Sigmoid colon (tissue), 7 donors: ENCODE measurements at places on chromosomes 16 and 17. TPM values are rescaled to one million over a fixed set of nuclear protein-coding genes. Genes with fewer than 3 reads are reported as not detected.

ABCA6 gene
- polyA plus RNA-seq: 9.0 TPM

KRTAP9-8 gene
- polyA plus RNA-seq: not detected

ZSCAN10 gene
- not detected for polyA plus RNA-seq

PCGF2 gene
- 22.8 TPM for polyA plus RNA-seq

OTOP3 gene
- polyA plus RNA-seq: 0.60 TPM

TUBD1 gene
- 5.9 TPM for polyA plus RNA-seq

GRCh38 chr17:19331134-19331533 is 31.4 kb downstream of the B9D1 start:
- DNase-seq: peak; percentile 60

GRCh38 chr16:56355221-56355620 is 70.1 kb downstream of the AMFR start:
- peak; percentile 55 for DNase-seq

DNA sequence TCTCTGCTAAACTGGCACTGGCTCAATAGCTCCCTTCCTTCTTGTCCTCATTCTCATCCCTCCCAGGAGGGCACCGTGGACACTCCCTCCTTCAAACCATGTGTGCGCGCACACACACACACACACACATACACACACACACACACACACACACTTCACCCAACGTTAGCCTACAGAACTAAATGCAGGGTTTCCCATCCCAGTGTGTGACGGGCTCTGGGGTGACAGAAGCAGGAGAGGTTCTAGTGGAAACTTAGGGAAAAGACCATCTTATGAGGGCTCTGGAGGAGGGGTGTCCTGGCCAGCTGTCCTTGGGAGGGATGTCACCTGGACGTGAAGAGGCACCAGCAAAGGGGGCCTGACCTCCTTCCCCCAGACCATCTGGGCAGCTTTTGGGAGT is 19.7 kb downstream of the OSBPL7 start:
- no peak for DNase-seq

GRCh38 chr16:89922884-89923639 is at the start of gene TUBB3:
TUBB3 (plus strand) TSS chr16:89923342; CDS start chr16:89923402, 60 bp downstream.
- DNase-seq: no peak

DNA sequence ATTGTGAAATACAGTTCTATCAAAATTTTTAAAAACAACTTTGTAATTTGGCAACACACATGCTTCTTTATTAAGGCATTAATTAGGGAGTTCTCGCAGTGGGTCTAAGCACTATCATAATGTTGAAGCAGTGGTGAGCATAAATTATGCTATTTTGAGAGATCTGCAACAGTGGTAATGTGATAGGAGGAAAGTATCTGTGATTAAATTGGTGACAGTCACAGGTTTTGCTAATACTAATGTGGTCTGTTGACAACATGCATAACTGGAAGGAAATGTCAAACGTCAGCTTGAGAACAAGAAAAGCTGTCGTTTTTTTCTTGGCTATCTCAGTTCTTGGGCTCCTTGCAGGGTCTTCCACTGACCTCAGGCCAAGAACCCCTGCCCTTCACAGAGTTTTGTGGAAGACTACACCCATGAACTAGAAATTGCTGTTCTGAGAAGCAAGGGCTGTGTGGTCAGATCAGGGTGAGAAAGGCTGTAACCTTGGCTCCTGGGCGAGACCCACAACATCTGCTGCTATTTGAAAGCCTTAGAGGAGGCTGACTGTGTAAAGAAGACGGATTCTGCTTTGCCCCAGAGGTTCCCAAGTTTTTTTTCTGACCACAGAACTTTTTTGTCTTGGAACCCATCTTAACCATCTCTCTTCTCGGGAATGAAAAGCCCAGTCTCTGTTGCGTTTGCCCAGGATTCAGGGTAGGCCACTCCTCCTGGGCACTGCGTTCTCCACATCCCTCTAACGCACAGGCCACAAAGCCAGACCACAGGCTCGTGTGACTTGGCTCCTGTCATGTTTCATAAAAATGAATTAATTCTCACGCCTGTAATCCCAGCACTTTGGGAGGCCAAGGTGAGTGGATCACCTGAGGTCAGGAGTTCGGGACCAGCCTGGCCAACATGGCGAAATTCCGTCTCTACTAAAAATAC is 13.9 kb downstream of the ATP2A1 start:
- DNase-seq: no peak

- DNase-seq: no peak
Measured at GRCh38 chr16:89761304-89761922, 40.1 kb downstream of the ZNF276 start.

DNA sequence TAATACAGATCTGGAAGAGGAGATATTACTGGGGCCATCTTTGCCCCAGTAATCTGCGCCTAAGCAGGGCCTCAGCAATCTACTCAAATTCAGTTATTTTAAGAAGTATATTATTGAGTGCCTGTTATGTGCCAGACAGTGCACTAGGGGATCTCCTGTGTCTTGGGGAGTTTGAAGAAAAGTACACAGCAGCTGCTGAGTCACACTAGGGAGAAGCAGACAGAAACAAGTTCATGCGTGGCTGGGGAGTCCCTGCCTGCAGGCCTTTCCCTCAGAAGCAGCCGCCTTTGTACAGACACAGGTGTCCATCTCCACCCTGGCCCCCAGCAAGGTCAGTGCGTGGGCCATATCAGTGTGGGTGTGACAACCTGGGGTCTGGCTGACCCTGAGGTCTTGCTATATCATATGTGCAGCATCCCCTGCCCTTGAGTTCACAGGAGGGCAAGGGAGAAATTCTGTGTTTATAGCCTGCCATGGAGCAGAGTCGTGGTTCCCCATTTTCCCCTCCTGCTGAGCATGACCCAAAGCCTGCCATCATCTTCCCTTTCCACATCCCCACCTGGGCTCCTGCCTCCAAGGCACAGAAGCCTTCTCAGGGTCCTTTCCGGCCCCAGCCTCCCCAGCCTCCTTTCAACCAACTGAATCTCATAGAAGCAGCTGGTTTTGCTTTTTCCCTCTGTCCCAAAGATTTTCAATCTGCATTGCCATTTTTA is 229.9 kb upstream of the SDK2 start:
- DNase-seq: no peak

DNA sequence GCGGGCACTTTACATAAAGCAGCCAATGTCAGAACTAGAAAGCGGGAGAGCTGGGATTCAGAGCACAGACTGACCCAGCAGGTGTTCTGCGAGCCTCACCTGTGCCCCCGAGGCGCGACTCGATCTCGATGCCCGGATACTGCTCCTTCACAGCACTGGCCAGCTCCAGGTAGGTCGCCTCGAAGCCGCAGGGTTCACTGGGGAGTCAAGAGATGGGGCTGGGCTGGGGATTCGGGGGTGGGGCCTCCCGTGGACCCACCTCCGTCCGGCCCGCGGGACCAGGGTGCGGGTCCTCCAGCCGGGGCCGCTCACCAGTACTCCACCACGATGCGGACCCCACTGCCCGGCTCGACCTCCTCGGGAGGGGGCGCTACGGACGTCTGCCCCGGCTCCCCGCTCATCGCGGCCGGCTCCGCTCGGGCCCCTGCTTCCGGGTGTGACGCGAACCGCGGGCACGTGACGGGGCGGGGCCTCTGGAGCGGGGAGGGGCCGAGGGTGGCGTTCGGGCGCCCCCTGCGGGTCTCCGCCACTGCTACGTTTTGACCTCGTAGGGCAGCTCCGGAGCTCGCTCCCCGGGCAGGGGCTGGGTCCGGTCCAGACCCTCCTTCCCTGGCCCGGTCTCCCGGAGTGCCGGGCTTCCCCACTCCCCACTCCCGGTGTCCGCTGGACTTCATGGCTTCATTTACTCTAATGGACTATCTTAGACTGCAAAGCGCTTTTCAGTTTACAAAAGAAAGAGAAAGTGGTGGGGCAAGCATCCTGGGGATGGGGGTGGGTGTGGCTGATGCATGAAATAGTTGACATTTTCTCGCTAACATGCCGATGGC is at the start of gene MIEN1:
TSS of gene MIEN1 (minus strand) at position 438 of the 827 bp plus-strand sequence. CDS start at position 401, 37 bp downstream.
- DNase-seq: peak; percentile 95

DNA sequence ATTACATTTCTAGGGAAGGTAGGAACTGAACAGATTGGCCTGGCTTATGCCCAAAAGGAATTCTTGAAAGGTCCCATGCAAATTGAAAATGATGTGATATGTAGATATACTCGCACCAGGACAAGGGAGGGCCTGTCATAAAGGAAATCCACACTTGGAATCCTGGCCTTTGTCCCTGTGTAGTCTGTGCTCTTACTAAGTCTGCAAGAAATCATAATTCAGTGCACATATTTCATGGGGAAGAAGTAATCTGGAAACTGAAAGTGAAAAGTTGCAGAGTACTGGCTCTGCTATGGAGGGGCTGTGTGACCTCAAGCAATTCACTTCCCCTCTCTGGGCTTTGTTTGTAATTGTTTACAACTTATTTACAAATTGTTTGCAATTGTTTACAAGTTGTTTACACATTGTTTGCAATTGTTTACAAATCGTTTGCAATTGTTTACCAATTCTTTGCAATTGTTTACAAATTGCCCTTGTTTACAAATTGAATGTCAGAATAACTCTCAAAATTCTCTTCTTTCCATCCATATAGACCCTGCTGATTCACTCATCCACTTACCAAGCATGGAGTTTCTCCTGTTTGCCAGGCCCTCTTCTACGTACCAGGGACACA is 12.9 kb downstream of the SCNN1G start:
- DNase-seq: no peak

GRCh38 chr17:47231866-47232265 is 21.8 kb upstream of the ITGB3 start:
- no peak for DNase-seq
